ENCODE measurements at places on chromosomes 2 and 18. TPM values are rescaled to one million over a fixed set of nuclear protein-coding genes. Genes with fewer than 3 reads are reported as not detected.

- peaks cover 14% of the 10 kb centered on the region for H3K4me1 ChIP-seq
- no peak for DNase-seq
- no peak overlapping the region for H3K27ac ChIP-seq
- H3K4me3 ChIP-seq, result no peak overlapping the region
- H3K27me3 ChIP-seq, result no peaks in the 10 kb centered on the region
- H3K36me3 ChIP-seq, result peaks cover 3% of the 10 kb centered on the region
Observed at GRCh38 chr18:44767807-44768206, 87.1 kb downstream of the SETBP1 start.

DNA sequence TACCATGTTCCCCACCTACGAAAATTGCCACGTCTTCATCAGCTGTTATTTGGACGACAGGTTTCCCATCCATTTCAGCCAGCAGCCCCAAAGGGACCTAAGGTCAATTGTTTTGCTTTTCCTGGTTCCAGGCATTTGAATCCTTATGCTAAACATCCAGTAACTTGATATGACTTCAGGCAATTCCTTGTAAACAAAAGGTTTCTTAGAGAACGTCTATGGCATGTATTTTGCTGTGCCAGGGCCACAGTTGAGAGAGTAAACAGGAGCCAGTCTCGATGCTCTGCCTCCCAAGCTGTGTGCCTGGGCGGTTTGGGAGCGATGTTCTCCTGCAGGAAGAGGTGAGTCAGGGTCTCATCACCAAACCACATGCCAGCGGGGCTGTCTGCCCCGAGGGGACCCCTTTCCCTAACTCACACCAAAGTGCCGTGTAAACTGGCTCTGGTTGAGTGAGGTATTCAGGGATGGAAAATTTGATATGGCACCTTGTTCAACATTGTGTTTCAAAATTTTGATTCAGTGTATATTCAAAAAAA lies 12.9 kb upstream of the MC5R start:
- no peaks in the 10 kb centered on the region for H3K27me3 ChIP-seq
- DNase-seq, result no peak
- H3K36me3 ChIP-seq, result no peaks in the 10 kb centered on the region

DNA sequence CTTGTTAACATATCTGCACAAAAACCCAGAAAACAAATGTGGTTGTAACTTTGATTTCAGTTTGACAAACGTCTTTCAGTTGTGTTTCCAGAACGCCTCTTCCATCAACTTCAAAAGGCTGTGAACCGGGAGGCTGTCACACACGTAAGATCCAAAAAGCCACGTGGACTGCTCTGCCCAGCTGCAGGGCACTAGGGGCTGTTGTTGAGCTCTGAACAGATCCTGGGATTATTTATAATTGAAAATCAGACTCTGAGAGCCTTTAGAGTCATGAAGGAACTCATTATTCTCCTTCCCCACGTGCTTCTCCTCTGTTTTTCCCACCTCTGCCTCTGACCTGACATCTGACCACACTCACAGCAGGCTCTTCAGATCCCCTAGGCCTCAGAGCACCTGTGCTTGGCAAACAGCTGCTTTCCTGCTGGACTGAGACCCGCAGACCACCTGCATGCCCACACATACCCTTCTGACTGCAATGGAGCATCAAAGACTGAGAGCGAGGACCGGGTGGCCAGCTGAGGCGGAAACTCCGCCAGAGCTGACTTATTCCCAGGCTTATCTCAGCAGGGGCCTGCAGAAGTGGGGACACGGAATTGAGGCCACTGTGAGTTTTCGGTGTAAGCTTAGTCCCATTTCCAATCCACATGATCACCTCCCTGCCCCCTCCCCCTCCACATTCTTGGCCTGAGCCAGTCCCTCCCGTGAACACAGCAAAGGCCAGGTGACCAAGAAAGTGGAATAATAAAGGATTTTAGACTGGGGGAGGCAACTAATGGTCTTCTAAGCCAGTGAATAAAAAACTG lies 114.8 kb downstream of the ATL2 start:
- no peaks in the 10 kb centered on the region for H3K27me3 ChIP-seq
- no peaks in the 10 kb centered on the region for H3K4me1 ChIP-seq
- peak; percentile 53 for DNase-seq
- H3K36me3 ChIP-seq, result no peaks in the 10 kb centered on the region
- H3K27ac ChIP-seq, result no peak overlapping the region
- H3K4me3 ChIP-seq, result no peak overlapping the region

DNA sequence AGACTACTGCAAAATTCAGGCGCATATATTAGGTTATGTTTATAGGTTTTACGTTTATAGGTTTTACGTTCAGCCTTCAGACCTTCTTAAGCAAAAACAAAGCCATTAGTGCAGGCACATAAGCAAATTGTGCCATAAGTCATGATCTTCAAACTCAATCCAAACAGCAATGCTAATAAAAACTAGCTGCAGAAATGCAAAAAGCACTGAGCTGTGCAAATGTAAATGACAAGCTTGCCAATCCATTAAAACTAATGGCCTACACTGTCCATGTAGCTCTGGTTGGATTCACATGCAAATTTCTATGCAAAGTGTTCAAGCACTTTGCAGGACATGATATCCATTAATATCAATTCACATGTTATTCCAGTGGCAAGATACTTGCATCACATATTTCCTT lies 50.9 kb downstream of the LRPPRC start:
- peaks cover 94% of the 10 kb centered on the region for H3K36me3 ChIP-seq
- no peaks in the 10 kb centered on the region for H3K4me1 ChIP-seq
- no peaks in the 10 kb centered on the region for H3K27me3 ChIP-seq

The GATA6 gene
- total RNA-seq, result 288 TPM

The AMER3 gene
- total RNA-seq, result 1.2 TPM

- no peaks in the 10 kb centered on the region for H3K27me3 ChIP-seq
- peak overlapping the region; percentile 92 for H3K27ac ChIP-seq
- H3K4me3 ChIP-seq, result peak overlapping the region; percentile 93
- DNase-seq, result peak; percentile 85
Observed at GRCh38 chr2:84970210-84970867, 622 bp upstream of the KCMF1 start.

The FLACC1 gene
- total RNA-seq, result 1.1 TPM

- no peak for DNase-seq
- peaks cover 5% of the 10 kb centered on the region for H3K4me1 ChIP-seq
- no peaks in the 10 kb centered on the region for H3K27me3 ChIP-seq
- peaks cover 21% of the 10 kb centered on the region for H3K36me3 ChIP-seq
Observed at GRCh38 chr2:203361922-203362321, 33.7 kb downstream of the ABI2 start.

DNA sequence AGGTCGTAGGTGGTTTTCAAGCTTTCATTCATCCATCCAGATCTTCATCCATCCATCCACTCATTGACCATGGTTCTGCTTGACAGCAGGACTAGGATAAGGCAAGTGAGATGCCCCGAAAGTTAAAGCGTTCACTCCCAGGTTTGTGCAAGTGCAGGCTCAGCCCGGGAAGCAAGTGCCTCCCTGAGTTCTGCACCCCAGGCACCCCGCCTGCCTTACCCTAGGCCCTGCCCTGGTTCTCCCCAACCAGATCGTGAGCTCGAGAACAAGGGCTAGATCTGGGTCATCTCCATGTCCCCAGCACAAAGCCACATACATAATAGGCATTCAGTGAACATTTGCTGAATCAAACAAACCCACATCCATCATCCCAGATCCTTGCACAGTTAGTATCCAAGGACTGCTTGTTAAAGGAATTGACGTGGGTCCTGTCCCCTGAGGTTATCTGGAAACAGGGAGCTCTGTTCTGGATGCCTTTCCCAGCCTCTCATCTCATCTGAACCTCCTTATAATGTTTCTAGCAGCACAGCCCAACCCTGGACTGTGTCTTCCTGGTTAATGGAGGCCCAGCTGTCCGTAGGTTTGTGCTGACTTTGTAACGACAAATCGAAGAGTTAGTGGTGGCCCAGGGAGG lies 116.1 kb upstream of the GPC1 start:
- H3K4me1 ChIP-seq, result no peaks in the 10 kb centered on the region
- no peak for DNase-seq
- H3K27me3 ChIP-seq, result no peaks in the 10 kb centered on the region
- H3K27ac ChIP-seq, result no peak overlapping the region
- H3K4me3 ChIP-seq, result no peak overlapping the region
- no peaks in the 10 kb centered on the region for H3K36me3 ChIP-seq

DNA sequence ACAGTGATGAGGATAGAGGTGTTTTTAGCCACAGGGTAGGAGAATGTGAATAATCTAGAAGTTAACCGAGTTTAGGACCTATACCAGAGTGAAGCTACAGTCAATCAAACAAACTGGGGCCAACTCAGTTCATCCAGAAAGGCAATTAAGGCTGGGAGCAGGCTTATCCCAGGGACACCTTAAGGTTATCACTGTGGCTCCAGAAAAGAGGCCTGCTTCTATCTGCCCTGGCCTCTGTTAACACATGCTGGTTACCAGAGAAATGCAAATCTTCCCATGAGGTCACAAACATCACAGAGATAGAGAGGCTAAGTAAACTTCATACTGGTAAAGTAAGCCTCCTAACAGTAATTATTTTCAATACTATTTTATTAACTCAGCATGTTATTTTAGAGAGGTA lies 93.2 kb upstream of the GRB14 start:
- no peak overlapping the region for H3K27ac ChIP-seq
- DNase-seq, result no peak
- no peaks in the 10 kb centered on the region for H3K27me3 ChIP-seq
- H3K4me3 ChIP-seq, result no peak overlapping the region
- H3K4me1 ChIP-seq, result peaks cover 3% of the 10 kb centered on the region

GRCh38 chr2:116979916-116980764 lies 834.4 kb upstream of the DDX18 start:
- peak; percentile 46 for DNase-seq
- H3K4me1 ChIP-seq, result no peaks in the 10 kb centered on the region
- H3K4me3 ChIP-seq, result no peak overlapping the region
- no peaks in the 10 kb centered on the region for H3K36me3 ChIP-seq
- peak overlapping the region; percentile 16 for H3K27ac ChIP-seq
- no peaks in the 10 kb centered on the region for H3K27me3 ChIP-seq

GRCh38 chr2:19810637-19811036 lies 91.1 kb downstream of the TTC32 start:
- DNase-seq, result no peak
- no peak overlapping the region for H3K27ac ChIP-seq
- peaks cover 5% of the 10 kb centered on the region for H3K27me3 ChIP-seq
- no peaks in the 10 kb centered on the region for H3K36me3 ChIP-seq
- no peak overlapping the region for H3K4me3 ChIP-seq
- no peaks in the 10 kb centered on the region for H3K4me1 ChIP-seq

DNA sequence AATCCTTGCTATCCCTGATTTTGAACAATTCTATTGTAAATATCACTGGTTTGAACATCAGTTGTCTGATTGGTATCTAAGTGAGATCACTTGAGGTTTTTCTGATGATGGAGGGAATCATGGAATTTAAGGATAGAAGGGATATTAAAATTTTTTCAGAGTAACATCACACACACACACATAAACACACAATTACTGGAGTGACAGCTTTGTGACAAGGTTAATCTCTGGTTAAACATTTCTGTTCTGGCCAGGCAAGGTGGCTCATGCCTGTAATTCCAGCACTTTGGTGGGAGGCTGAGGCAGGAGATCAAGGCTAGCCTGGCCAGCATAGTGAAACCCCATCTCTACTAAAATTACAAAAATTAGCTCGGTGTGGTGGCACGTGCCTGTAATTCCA lies 85.3 kb downstream of the SOCS6 start:
- DNase-seq, result no peak
- no peaks in the 10 kb centered on the region for H3K27me3 ChIP-seq
- H3K27ac ChIP-seq, result no peak overlapping the region

- H3K4me3 ChIP-seq, result no peak overlapping the region
- no peaks in the 10 kb centered on the region for H3K27me3 ChIP-seq
- H3K36me3 ChIP-seq, result no peaks in the 10 kb centered on the region
Observed at GRCh38 chr2:174666312-174666711, 68.7 kb upstream of the WIPF1 start.

DNA sequence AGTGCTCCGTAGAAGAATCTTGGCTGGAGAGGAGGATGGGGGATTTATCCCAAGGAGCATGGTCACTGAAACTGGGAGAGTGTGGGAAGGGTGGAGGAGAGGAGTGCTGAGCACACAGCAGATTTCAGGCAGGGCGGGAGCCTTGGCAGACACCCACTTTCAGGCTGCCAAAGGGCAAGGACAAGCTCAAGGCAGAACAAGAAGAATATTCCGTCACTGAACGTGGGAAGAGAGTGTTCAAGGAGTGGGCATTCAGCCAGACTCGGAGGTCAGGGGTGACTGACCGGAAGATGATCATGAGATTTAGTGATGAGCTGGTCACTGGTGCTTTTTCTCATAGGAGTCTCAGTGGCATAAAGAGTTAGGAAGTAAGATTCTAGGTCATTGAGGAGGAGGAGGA lies 136.2 kb upstream of the RASGRP3 start:
- DNase-seq, result no peak
- peaks cover 5% of the 10 kb centered on the region for H3K4me1 ChIP-seq
- no peaks in the 10 kb centered on the region for H3K27me3 ChIP-seq
- H3K4me3 ChIP-seq, result no peak overlapping the region

- no peak overlapping the region for H3K4me3 ChIP-seq
- no peak for DNase-seq
- no peaks in the 10 kb centered on the region for H3K36me3 ChIP-seq
- no peaks in the 10 kb centered on the region for H3K27me3 ChIP-seq
- no peaks in the 10 kb centered on the region for H3K4me1 ChIP-seq
- no peak overlapping the region for H3K27ac ChIP-seq
Observed at GRCh38 chr2:204950695-204951346, 405.5 kb downstream of the PARD3B start.

- H3K36me3 ChIP-seq, result peaks cover 3% of the 10 kb centered on the region
- H3K27me3 ChIP-seq, result no peaks in the 10 kb centered on the region
- DNase-seq, result no peak
- no peak overlapping the region for H3K27ac ChIP-seq
Observed at GRCh38 chr2:15363142-15363541, 198.0 kb downstream of the NBAS start.

DNA sequence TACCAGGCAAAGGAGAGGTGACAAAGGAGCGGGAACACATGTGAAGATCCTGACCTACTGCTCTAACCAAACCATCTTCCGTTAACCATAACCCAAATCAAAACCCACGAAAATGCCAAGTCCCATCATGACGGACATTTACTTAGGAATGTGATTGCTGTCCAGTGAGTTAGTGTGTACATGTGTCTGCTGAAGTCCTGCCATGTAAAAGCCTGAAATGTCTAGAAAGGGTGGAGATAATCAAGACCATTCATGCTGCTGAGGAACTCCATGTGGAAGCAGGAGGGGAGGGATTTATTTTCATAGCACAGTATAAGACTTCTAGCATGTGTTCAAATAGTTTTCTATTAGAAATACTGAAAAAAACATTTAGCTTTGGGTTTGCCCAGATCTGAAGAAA lies 137.0 kb upstream of the BOD1L2 start:
- H3K36me3 ChIP-seq, result no peaks in the 10 kb centered on the region
- no peaks in the 10 kb centered on the region for H3K27me3 ChIP-seq
- no peak overlapping the region for H3K4me3 ChIP-seq
- no peaks in the 10 kb centered on the region for H3K4me1 ChIP-seq
- DNase-seq, result no peak

The REG3A gene
- not detected for total RNA-seq

The KCNS3 gene
- total RNA-seq, result 2.2 TPM
